ENCODE measurements at places on chromosomes 5 and 9. TPM values are rescaled to one million over a fixed set of nuclear protein-coding genes. Genes with fewer than 3 reads are reported as not detected.

GRCh38 chr5:125451622-125452021 is 705.2 kb upstream of the ZNF608 start:
- no peak for DNase-seq

Gene PCDHB8
- 1.2 TPM for polyA plus RNA-seq

Gene CAST
- polyA plus RNA-seq: 152 TPM

GRCh38 chr5:135135530-135136226 is 101.7 kb upstream of the PITX1 start:
- no peak for DNase-seq

GRCh38 chr9:125461636-125462190 is 200.1 kb downstream of the GAPVD1 start:
- no peak for DNase-seq

Gene CARTPT
- not detected for polyA plus RNA-seq

DNA sequence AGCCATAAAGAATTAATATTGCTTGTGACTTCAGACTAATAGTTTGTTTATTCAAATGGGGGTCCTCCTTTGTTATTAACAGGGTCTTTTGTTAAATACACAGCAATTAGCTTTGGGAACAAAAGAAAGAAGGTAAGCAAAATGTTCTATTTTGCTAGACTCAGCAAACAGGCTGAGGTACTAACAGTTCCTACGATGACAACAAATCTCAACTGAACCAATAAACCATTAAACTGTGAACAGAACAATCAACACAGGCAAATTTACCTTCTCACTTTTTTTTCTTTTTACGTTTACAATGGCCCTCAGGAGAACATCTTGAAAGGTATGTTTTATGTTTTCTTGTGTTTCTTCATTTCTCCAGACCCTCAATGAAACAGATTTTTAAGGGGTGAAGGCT is 207.2 kb downstream of the NFIB start:
- DNase-seq: no peak

DNA sequence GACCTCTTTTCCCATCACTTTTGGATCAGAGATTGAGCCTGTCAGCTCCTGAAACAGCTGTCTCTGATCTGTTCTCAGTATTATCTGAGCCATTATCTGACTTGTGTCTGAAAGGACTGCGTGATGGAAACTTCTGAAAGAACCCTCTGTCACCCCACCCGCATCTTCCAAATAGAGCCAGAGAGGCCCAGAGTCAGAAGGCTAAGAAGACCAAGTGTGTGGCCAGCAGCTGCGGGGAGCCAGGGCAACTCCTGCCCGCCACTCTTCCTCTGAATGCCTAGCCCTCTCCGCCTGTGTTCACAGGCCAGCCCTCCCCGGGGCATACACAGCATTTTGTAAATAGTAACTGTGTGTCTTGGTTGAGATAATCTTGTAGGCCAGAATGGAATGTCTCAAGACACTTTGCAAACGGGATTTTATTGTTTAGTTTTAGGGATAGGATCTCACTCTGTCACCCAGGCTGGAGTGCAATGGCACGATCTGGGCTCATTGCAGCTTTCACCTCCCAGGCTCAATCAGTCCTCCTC is 92.7 kb downstream of the AOPEP start:
- no peak for DNase-seq

- no peak for DNase-seq
Measured at GRCh38 chr9:85700330-85700729, 41.4 kb downstream of the AGTPBP1 start.

DNA sequence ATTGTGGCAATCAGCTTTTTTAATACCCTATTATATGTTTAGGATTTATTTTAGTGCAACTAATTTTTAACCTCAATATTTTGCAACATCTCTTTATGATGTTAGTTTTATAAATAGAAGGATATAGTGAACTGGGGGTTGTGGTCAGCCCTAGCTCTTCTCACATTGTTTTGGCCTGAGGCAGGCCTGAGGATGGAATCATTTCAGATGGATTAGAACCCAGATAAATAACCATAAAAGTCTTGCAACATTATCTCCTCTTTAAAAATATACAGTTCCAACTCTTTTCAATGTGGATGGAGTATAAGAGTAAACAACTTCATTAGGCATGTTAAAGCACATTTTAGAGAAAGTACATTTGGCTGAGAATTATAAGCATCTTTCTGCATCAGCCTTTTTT is 522.7 kb downstream of the NR2F1-AS1 start:
- DNase-seq: no peak

- no peak for DNase-seq
Measured at GRCh38 chr5:137699336-137700281, 36.3 kb downstream of the KLHL3 start.

Gene COL23A1
- polyA plus RNA-seq: 8.6 TPM
